ENCODE measurements at places on chromosomes 4 and X.

DNA sequence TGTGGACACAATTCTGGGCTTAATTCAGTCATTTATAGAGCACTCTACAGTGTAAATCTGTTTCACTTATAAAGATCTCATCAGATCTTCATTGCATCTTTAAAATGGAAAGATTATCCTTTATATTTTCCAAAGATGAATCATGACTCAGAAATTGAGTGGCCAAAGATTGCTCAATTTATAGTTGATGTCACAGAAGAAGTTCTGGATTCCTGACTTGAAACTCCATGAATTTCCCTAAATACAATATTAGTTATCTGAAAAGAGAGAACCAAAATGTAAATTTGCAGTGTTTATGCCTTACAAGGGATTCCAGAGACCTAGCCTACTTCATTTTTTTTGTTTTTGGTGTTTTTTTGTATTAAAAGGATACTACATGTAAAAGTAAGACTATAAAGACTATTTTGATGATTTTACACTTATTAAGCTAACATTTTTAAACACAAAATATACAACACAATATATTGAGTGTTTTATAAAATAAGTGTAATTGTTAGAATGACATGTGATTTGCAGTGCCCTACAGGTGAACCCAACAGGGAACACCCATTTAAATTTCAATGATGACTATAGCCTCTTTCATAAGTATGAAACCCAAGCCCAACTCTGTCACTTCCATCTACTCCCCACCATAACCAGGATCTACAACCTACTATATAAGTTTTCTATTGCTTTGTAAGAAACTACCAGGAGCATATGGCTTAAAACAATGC, 183.5 kb downstream of the PCDH7 start:
- peak; percentile 33 for DNase-seq

DNA sequence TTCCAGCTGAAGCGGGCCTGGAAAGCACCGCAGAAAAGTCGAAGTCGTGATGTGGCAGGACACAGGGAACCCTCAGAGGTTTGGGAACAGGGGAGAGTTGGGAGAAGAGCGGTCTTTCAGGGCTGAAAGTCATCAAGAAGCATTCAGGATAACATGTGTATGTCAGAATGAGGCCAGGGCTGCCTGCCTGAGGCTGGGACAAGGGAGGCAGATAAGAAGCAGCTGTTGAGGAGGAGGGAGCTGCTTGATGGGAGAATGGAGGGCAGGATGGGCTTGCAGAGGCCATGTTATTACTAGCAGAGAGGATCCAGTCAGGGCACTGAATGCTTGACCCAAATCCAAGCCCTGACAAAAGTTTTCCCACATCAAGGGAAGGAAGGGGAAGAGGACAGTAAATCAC, 132.0 kb downstream of the ATG4A start:
- no peak for DNase-seq

- DNase-seq: no peak
Observed at GRCh38 chr4:137070614-137071013, 461.7 kb downstream of the PCDH18 start.

DNA sequence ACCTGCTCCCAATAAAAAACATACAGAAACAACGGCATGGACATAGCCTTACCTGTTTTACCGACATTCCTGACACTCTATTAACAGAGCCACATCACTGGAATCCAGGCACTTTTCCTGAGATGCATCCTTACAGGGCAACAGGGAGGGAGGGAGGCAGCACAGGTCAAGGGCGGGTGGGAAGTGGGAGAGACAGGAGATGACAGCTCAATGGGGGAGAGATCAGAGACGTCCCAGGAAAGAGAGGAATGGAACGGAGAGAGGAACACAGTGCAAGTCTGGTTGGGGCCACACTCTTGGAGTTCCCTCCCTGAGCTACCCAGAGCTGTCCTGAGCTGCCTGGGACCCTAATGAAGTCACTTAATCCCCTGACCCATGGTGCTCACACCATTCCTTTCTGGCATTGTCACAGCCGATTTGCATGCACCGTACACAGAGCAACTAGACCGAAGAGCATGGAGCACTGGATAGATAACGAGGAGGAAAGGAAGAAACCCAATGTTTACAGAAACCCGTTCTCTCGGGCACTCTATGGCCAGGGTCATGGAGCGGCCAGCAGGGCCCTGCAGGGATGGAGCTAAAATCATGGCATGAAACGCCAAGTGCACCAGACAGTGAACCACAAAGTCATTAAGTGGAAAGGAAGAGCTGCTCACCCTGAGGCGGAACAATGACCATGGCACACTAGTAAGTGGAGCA, 93.1 kb downstream of the NSUN7 start:
- no peak for DNase-seq

DNA sequence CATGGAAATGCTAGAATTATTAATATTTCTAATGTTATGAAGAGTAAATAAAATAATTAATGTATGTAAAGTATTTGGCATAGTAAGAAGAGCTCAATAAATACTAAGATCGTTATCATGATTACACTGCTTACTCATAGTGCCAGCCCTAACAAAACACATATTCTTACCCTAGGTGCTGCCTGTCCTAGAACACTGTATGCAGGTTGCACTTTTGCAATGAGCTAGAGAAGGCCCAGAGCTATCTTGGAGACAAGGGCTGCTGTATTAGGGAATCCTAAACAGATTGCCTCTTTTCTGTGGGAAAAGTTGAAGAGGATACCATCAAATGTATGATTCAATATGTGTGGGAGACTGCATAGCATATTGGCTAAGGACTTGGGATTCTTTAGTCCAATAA, 48.0 kb upstream of the TMEM164 start:
- peak; percentile 16 for DNase-seq
